ENCODE measurements at places on chromosomes 16 and 17.

DNA sequence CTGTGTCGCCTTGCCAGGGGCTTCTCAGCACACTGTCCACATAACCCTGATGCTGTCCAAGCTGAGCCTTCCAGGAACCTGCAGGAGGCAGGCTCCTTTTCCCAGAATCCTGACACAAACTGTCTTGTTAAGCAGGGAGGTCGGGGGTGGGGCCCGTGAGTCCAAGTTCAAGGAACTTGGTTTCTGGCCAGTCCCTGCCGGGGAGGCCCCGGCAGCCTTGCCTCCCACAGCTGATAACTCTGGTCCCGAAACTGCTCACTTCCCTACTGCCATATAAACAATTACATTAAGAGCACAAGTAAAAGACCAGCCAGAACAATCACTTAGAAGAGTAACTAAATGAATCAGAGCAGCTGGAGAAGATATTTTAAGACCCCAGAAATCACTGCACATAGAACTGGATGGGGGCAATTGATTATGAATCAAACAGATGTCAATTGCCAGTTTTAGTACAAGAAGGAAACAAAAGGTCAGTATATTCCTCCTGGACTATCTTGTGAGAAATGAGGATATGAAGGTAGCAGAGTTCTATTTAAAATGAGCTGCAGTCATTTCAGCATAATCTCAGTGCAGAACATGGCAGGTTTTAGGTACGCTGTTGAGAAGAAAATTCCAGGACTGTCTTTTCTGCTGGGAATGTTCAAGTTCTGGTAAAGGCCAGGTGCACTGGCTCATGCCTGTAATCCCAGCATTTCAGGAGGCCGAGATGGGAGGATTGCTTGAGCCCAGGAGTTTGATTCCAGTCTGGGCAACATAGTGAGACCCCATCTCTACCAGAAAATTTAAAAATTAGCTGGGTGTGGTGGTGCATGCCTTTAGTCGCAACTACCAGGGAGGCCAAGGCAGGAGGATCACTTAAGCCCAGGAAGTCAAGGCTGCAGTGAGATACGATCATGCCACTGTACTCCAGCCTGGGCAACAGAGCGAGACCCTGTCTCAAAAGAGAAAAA lies 169.8 kb downstream of the PITPNC1 start:
- DNase-seq, result no peak

DNA sequence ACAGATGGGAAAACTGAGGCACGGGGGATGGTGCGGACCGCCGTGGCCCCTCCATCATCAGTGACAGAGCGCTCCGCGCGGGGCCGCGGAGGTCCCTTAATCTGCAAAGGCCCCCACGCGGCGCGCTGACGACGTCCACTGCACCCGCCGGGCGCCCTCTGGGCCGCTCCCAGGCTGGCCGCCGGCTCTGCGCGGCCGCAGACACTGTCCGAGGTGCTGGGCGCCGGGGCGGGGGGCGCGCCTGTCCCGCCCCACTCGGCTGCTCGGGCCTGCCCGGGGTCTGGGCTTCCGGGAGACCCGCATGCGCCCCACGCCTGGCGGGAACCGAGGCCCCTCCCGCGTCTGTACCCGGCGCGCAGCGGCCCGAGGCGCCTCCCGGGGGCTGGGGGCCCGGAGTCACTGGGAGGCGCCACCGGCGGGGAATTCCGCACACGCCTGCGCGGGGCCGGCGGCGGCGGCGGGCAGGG lies 550 bp upstream of the RNF213 start:
- DNase-seq, result peak; percentile 60

DNA sequence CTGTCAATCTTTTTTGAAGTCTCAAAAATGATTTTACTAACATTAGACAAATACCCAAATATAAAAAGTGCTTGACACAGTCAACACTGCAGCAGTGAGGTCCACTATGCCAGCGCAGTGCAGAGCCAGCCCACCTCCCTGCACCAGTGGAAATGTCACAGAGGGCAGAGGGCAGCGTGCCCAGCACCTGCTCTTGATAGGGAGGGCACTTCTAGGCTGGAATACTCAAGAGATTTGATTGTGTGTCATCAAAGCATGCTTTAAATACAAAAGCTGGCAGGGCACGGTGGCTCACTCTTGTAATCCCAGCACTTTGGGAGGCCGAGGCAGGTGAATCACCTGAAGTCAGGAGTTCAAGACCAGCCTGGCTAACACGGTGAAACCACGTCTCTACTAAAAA lies 136.0 kb downstream of the ANKRD11 start:
- DNase-seq, result no peak

DNA sequence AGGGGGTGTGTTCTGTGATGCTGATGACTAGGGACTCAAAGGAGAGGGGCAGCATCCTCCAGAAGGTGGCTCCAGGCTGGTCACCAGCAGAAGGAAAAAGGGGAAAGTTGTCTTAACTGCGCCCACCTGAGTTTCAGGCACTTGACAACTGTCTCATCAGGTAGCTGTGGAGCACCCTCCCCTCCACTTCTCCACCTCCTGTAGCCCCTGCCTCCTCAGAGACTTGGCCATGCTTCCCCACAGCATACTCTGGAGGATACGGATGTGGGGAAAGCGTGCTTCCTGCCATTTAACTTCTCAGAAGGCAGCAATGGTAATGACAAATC lies 17.9 kb downstream of the CFAP20 start:
- DNase-seq, result no peak

DNA sequence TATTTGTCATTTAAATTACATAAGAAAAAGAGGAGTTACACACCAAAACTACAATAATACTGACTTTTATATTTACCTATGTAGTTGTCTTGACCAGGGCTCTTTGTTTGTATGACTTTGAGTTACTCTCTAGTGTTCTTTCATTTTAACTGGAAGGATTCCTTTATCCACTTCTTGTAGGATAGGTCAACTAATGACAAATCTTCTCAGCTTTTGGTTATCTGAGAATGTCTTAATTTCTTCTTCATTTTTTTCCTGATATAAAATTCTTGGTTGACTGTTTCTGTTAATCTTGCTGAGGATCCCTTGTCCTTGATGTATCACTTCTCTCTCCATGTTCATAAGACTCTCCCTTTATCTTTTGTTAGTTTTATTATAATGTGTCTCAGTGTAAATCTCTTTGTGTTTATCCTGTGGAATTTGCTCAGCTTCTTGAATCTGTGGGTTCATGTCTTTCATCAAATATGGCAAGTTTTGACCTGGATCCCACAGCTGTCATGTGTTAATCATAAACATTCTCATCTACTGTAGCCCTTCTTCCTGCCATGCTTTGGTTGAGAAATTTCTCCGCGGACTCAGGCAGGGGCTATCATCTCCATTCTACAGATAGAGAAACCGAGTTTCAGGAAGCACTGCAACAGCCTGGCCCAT lies 5.4 kb downstream of the PRSS41 start:
- DNase-seq, result no peak

Measured in stimulated activated CD4-positive, alpha-beta T cell treated with anti-CD3 and anti-CD28 coated beads, Interleukin-1b, Interleukin-23, amount 100 ng/mL, for 1 hour (primary cell).